Fibroblast of skin of right quadriceps (primary cell): ENCODE measurements at places on chromosomes 7 and 10.

DNA sequence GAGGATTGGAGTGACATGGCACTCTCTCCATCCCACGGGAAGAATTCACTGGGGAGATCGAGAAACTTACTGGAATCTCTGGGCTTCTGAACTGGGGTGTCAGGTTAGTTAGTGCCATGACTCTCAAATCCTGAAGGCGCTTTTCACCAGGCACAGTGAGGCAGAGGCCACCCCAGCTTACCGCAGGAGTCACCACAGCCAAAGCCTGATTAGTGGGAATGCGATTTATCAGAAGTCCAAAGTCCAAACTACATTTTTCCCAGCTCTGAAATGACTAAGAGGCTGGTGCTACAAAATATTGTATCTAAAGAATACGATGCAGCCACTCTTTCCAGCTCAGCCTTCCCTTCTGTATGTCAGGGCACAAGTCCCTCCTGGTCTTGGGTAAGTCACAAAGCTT lies 334.8 kb upstream of the SHH start:
- no peak for DNase-seq

- DNase-seq = no peak
Observed at GRCh38 chr7:75579899-75580298, 87.8 kb downstream of the SPDYE5 start.

DNA sequence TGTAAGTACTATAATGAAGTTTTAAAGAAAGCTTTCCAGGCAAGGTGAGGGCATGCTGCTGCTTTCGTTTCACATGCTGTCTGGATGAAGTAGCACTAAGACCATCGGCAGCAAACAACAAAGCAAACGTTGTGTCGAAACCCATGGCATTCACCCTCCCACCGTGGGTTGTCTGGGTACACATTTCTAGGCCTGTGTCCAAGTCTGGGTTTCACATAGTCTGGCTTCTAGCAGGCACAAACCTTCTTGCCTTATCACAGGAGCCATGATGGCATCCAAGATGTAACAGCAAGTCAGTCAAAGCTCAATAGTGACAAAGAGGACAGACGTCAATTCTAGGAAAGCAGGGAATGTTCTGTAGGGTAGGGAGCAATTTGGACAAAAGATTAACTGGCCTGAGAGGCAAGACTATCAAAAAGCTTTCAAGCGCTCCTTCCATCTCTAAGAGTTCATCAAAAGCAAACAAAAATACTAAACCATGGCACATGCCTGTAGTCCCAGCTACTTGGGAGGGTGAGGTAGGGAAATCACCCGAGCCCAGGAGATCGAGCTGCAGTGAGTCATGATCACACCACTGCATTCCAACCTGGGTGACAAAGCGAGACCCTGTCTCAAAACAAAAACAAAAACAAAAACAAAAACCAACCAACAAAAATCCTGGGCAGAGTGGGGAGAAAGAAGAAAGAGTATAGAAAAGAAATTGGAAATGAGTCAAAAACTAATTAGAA lies 42.7 kb downstream of the PAXIP1 start:
- no peak for DNase-seq

GRCh38 chr7:81297317-81297716 lies 378.5 kb upstream of the SEMA3C start:
- DNase-seq = no peak

- DNase-seq = peak; percentile 4
Observed at GRCh38 chr10:105973360-105973759, 1191.1 kb downstream of the SORCS1 start.

DNA sequence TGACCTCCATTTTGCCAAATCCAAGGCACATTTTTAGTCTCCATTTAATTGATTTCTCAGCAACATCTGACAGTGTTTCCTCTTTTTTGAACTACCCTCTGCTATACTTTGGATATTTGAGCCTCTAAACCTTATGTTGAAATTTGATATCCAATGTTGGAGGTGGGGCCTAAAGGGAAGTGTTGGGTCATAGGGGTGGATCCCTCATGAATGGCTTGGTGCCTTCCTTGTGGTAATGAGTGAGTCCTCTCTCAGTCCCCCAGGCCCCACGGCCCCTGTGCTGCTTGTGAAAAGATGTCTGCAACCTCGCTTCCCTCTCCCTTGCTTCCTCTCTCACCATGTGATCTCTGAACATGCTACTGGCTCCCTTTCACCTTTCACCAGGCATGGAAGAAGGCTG lies 96.8 kb upstream of the DGKB start:
- no peak for DNase-seq

DNA sequence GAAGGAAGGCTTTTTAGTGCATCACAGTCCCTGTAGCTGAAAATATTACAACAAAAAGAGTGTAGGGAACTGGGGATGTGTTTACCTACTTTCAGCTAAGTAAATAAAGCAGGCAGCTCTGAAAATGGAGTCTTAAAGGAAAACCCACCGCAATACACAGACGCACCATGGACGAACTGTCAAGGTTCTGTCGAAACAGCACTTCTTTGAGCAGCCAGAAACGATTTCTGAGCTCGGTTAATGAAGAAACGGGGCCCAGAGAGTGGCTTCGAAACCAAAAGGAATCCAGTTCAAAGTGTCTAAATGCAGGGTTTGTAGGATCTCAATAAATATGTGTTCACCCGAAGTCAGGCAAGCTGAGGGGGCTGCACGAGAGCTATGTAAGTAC lies 275.4 kb upstream of the NEBL start:
- no peak for DNase-seq

- no peak for DNase-seq
Observed at GRCh38 chr7:73452999-73453635, 19.5 kb downstream of the FZD9 start.

DNA sequence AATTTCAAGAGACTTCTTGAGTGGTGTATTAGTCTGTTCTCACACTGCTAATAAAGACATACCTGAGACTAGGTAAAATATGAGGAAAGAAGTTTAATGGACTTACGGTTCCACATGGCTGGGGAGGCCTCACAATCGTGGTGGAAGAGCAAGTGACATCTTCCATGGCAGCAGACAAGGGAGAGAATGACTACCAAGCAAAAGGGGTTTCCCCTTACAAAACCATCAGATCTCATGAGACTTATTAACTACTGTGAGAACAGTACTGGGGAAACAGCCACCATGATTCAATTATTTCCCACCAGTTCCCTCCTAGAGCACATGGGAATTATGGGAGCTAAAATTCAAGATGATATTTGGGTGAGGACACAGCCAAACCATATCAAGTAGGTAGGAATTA lies 150.5 kb downstream of the PCDH15 start:
- no peak for DNase-seq

GRCh38 chr7:151431768-151432311 lies 8.1 kb downstream of the CRYGN start:
- DNase-seq = no peak

DNA sequence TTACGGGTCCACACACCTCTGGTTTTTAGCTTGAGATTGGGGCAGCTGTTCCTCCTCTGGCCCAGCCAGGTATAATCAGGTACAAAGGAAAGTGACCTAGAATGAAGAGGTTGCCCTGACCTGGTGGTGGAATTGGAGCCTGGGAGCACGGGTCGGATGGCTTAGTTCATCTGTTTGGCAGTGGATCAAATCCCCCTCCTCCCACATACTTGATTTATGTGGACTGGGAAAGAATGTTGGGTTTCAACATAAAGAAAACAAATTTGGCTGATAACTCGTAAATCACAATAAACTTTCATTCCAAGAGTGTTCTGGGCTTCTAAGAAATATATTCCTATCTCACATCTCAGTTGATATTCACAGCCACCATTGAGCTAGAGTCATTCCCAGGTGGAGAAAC lies 186.8 kb downstream of the CUX1 start:
- peak; percentile 64 for DNase-seq

GRCh38 chr7:155824227-155824886 lies 12.1 kb upstream of the SHH start:
- DNase-seq = no peak

DNA sequence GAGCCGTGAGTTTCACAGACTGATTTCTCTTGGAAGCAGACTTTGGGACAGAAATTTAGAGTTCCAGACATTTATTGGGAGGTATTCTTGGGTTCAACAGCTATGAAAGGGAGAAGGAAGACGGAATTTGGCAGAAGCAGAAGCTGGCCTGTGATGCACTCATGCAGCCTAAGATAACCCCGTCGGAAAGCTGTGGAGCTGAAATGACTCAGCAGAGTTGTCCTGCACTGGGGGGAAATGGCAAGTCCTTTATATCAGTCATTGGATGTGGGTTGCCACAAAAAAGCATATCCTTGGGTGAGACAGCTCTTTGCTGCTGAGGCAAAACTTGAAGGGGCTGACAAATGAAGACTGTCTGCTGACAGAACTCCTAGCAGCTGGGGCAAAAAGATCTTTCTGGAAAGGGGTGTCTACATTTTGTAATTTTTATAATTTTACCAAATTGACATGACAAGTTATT lies 11.5 kb upstream of the MICU1 start:
- peak; percentile 57 for DNase-seq

GRCh38 chr10:21300551-21300950 lies 224.9 kb downstream of the SKIDA1 start:
- no peak for DNase-seq

GRCh38 chr7:91289633-91290254 lies 25.5 kb downstream of the FZD1 start:
- no peak for DNase-seq

DNA sequence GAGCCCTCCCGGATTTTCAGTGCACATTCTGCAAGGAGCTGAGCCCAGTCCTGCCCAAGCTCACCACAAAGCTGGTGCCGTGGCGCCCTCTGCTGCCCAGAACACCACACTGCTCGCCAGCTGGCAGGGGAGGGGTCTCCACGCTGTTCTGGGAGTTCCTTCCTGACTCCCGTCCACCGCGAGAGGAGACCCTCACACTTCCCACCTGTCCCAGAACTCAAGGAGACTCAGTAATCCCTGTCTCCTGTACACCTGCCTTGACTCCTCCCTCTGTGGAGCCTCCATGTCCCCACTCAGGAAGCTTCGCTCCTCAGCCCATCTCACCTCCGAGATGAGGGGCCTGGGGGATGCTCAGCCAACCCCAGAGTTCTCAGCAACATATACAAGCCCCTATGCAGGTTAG lies 11.3 kb downstream of the C10orf105 start:
- DNase-seq = no peak

- DNase-seq = peak; percentile 62
Observed at GRCh38 chr7:85525676-85526075, 338.8 kb upstream of the SEMA3D start.

DNA sequence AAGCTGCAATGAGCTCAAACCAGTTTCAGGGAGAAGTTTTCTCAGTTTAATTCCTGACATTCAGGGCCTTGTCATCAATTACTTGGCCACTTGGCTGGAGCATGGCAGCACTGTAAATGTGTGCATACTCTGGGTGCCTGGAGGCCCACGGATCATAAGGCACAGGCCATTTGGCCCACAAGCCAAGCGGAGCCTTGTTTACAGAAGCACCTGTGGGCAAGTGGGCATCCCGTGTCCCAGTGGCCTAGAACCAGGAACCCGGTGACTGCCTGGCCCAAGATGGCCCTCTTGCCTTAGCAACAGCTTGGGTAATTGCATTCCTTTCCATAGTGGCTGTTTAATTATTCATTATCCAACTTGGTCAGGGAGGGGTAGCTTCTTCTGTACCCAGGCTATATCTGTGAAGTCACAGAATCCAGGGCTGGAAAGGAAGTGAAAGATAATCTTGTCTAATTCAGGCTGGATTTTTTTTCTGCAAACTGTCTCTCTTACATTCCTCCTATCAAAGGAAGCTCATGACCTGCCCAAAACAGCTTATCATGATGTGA lies 426.4 kb upstream of the ZMIZ1 start:
- no peak for DNase-seq

DNA sequence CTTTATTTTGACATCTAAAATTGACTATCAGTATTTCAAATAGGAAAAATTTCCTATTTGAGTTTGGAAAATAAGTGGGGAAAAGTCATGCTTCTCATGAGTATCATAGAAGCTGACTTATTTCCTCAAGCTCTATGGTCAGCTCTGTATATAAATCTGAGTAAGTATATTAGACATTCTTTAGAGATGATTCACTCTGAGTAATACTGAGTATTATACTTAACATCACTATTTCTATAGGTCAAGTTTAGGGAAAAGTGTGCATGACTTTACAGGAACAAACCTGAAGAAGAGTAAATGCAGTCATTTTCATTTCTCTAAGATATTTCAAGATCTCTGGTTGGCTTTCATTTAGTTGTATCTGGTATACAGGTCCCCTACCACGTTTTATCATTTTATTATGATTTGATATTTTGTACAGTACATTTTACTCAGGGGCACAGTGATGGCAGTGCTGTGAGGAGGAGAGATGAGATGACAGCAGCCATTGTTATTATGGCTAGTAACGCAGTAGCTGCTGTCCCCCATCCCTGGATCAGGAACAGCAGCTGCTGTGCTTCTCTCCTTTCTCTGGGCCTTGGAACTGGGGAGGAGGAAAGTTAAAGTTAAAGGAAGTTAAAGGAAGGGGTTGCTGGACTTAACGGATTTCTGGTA lies 15.2 kb downstream of the SND1 start:
- DNase-seq = peak; percentile 78

DNA sequence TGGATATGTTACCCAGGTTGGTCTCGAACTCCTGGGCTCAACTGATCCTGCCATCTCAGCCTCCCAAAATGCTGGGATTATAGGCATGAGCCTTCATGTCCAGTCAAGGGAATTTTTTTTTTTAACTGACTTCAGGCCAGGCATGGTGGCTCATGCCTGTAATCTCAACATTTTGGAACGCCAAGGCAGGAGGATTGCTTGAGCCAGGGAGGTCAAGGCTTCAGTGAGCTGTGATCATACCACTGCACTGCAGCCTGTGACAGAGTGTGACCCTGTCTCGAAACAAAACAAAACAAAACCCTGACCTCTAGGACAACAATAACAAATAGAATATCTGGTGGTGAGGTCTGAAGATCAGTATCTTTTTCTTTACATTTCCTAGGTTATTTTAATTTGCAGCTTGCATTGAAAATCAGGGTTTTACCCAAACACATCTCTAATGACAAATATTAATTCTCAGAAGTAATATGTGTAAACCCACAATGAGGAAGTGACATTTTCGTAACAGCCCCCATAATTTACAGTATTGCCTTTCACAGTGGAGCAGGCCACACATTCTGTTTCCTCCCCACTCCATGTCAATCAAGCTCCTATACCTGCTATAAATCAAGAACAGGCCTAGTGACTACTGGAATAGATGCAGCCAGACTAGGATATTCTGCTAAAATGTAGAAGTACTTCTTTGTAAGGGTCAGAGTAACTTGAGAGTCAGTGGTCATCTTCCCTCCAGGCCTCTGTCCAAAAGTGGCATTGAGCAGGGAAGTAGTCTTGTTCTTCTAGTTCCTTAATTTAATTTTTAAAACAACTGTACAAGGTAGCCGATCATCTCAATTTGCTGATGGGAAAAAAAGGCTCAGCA lies 43.3 kb upstream of the ECHDC3 start:
- DNase-seq = no peak

DNA sequence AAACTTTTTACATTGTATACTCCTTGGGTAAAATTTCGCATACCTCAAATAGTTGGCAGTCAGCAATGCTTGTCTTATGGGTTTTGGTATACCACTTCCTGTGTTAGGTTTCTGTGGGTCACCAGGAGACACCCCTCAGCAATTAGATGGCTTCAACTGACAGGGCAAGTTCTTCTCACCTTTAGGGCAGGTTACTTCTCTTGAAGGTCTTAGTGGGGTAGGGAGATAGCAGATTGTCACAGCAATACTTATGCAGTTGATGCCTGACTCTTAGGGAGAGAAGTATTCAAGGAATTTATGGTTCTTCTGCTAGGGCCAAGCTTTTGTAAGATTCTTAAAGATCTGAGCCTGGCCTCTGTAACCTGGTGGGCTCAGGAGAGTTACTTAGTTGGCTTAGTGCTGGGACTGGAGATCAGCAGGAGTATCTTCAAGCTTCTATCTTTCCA lies 42.9 kb downstream of the MKLN1 start:
- DNase-seq = peak; percentile 75

GRCh38 chr10:4538016-4538415 lies 288.0 kb upstream of the AKR1E2 start:
- no peak for DNase-seq

GRCh38 chr10:34175121-34175520 lies 640.0 kb downstream of the PARD3 start:
- no peak for DNase-seq
